ENCODE measurements at places on chromosomes 1 and 21.
A peak's percentile ranks its signal among the peaks of the same experiment; 100 is the strongest.

DNA sequence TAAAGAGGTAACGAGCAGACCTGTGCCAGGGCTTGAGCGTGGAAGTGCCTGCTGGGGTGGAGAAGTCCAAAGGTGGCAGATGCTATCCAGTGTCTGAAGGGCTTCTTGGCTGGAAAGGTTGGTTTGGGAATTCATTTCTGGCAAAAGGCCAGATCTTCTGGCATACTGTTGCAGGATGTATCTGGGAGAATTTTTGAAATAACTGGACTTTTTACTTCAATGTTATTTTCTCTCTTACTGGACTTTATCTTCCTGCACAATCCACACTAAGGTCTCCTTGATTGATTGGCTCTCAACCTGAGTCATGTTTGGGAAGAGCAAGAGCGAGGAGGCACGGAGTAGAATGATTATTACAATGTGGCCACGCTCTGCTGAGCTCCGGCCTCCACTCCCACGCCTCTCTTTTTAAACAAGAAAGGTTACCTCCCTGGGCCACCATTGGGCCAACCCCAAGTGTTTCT is 278.4 kb downstream of the TM2D1 start:
- DNase-seq: no peak

- no peak for DNase-seq
These were observed 292.2 kb downstream of the SMYD3 start for GRCh38 chr1:246214708-246215509.

GRCh38 chr21:25428537-25428936 is 178.7 kb downstream of the MRPL39 start:
- DNase-seq: no peak

GRCh38 chr1:215606564-215607168 is 39.6 kb downstream of the KCTD3 start:
- no peak for DNase-seq

DNA sequence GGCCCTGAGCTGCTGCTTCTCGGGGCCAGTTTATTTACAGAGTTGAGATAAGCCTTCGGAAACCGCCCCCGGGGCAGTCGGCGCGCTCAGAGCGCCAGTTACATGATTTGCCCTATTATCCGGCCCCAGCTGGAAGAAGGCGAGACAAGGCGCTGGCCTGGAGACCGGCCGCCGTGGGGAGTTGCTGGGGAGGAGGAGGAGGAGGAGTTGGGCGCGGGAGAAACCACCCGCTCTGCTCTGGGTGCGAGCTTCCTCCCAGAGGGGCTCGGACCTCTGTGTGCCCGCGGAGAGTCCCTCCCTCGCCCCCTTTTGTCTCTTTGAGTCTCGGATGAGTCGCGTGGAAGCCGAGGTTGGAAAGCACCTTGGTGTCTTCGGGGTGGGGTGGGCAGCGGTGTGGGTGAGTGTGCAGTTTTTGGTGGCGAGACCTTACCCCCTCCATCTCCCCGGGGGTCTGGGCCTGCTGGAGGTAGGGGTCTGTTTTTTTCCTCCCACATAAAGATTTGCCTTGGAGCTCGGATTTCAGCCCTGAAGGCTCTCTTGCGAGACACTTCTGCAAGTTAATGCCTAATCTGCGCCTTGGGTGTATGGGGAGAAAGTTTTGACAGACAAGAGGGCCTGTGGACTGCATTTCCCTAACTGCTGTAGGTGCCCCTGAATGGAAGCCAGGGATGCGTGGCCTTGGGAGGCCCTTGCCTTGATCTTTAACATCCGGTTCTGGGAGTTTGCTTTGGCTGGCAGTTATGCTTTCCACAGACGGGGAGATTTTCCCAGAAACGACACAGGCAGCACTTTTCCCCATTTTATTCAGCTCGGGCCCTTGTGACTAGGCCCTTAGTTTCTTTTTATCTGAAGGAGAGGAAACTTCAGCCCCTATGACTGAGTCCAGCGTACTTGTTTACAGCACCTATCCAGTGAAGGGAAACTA is 80.0 kb downstream of the NDUFS5 start:
- DNase-seq: no peak

DNA sequence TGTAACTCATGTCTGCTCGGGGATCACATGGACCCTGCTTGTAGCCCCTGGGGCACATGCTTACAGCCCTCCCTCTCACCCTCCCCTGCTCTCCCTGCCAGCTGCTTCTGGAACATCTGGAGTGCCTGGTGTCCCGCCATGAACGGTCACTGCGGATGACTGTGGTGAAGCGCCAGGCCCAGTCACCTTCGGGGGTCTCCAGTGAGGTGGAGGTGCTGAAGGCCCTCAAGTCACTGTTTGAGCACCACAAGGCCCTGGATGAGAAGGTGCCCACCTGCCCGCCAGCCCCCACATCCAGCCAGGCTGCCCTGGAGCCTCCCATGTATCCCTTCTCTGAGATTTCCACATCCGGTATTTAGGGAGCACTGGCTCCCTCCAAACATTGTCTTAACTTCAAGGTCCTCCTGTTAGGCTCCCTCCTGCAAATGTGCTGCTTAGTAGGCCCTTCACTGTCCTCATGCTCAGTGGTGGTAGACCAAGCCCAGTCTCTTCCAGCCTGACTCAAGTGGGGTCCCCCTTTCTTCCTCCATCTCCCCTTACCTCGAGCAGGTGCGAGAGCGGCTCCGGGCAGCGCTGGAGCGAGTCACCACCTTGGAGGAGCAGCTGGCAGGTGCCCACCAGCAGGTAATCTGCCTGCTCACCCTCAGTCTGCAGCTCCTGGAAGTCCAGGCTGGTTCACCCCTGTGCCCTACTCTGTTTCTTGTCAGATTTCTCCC is 17.7 kb downstream of the PPFIA4 start:
- no peak for DNase-seq

DNA sequence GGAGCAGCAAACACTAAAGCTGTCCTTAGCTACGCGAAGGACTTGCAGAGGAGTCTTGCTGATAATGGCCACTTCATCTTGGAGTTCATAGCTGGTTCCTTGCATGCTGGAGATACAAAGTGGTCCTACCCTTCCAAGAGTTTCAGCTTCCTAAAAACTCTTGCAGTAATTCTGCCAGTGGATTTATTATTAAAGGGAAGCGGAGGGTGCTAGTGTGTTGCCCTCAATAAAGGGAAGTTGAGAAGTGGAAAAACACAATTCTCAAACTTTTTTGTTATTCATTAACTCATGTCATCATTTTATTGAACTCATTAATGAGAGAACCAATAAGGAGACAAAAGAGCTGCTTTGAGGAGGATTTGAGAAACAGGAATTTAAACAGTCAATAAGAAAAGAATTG is 6.5 kb upstream of the HAPLN2 start:
- DNase-seq: no peak

DNA sequence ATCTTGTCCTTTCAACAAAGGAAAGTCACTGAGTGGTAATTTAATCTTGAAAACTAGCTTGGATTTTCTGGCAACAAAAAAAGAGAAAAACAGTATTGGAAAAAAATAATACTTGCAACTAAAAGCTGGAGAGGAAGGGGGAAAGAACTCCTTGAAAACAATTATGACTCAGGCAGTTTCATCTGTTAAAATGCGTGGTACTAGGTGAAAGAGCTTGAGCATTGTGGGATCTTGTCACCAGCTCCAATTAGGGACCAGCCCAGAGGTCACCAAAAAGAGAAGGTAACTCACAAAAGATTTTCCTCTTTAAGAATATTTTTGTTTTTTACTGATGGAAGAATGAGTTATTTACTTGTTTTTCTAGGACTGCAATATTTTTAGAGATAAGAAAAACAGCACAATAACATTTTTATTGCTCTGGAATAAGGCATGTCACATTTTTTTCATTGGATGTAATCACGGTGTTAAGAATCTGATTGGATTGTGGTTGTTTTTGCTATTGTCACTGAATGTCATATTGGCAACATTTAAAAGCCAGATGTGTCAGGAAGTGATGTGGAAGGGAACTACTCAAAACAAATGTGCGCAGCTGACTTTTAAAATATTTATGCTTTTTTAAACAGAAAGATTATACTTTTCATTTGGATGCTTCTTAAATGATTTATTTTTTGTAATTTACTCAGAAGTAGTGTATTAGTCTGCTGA is 78.5 kb upstream of the ADAMTS5 start:
- DNase-seq: no peak

DNA sequence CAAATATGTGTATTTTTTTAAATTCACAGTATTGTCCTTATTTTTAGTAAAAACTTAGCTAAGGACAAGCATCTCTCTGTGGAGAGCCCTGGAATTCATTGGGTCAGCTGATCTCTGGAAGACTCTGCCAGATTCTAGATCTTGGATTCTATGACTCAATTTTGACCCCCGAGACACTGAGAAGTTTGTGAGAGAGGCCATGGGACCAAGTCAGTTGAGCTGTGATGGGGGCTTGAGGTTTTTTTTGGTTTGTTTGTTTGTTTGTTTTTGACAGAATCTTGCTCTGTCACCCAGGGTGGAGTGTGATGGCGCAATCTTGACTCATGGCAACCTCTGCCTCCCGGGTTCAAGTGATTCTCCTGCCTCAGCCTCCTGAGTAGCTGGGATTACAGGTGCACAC is 13.5 kb downstream of the SHISA4 start:
- no peak for DNase-seq

GRCh38 chr1:193680247-193680923 is 494.0 kb upstream of the B3GALT2 start:
- DNase-seq: no peak

- DNase-seq: no peak
These were observed 29.4 kb upstream of the RNPC3 start for GRCh38 chr1:103496014-103496635.

GRCh38 chr1:70497152-70497551 is 86.1 kb downstream of the CTH start:
- no peak for DNase-seq

GRCh38 chr1:165841582-165842017 is 14.2 kb downstream of the UCK2 start:
- no peak for DNase-seq

DNA sequence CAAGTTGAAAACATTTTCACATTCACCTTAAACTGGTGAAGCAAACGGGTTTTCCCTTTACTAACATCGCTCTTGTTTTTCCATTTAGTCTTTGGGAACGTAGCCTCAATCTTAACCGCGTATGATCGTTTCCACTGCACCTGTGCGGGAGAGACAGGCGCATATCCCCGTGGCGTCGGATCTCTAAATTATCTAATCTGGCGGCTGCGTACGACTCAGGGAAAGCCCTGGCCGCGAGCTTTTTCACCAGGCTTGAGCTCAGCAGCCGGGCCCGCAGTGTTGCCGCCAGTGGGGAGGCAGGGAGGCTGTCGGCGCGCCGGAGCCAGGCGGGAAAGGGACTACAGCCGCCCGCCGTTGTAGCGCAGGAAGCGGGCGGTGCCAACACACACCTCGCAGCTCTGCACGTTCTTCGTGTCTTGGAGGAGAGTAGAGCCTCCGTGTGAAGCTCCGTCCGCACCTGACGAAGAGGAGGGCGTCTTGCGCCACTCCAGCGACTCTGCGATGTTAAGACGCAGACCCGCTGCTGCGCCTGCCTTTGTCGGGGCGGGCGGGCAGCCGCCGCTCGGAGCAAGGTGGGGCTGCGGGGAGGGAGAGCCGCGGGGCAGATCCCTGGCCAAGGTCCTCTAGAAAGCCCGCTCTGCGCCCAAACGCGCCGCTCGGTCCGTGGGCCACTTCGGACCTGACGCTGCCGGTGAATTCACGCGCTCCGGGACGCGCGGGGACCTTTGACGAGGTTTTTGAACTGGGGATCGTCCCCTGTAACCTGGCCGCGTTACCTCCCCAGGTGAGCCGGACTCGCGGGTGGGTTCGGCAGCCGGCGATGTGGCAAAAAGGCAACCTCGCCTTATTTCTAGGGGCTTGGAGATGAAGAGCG is 18.5 kb upstream of the TBX15 start:
- DNase-seq: no peak

DNA sequence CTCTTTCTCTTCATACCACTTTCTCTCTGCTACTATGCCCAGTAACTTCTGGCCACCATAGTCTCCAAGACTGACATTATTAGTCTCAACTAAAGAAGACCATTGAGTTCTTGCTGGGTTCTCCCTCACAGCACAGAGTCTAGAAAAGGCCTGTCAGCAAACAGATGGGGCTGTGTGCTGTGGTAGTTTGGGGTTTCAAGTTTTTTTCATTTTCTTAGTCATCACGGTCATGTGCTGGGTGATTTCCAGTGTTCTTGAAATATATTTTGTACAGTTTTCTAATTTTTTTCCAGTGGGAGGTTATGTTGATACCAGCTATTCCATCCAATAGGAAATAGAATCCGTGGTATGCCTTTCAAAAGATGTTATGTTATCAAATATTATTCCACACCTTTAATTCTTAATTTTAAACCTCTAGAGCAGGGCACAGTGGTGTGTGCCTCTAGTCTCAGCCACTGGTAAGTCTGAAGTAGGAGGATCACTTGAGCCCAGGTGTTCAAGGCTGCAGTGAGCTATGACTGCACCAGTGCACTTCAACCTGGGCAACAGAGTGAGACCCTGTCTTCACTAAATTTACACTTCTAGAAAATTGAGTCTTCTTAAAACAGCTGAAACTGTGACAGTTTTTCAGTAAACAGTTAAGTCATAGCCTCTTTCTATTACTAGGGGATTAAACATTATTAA is 8.3 kb downstream of the CFHR2 start:
- no peak for DNase-seq

GRCh38 chr1:178739285-178740045 is 14.4 kb downstream of the RALGPS2 start:
- DNase-seq: no peak

- no peak for DNase-seq
These were observed 193.5 kb downstream of the PAPPA2 start for GRCh38 chr1:176656257-176656995.

- DNase-seq: no peak
These were observed 70.0 kb upstream of the ZNF281 start for GRCh38 chr1:200479816-200480215.

DNA sequence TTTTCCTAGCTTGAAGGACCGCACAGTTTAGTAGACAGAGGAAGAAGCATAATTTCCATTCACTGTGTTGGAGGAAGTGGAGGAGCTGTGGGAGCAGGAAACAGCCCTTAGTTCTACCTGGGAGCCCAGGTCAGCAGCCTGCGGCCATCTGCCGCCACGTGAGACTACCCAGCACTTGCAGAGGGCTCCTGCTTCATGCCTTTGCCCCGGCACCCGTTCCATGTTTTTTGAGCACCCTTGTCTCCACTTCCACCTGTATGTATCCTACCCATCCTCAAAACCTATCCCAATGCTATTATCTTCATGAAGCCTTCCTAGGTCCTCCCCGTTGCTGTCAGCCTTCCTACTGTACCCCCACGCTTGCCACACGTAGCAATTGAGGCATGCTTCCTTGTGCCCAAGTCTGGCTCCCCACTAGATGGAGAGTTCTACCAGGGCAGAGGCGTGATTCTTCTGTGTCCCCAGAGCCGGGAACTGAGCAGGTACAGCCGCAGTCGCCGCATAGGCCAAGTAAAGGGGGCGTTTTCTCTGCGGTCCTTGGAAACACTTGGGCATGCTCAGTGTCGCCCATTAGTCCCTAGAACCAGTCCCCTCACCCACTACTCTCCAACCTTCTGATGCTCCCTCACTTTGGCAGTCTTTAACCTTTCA is 1.9 kb downstream of the SLC6A9 start:
- DNase-seq: peak; percentile 8
